Mammary microvascular endothelial cell (primary cell): ENCODE measurements at places on chromosomes 3 and 15. TPM values are rescaled to one million over a fixed set of nuclear protein-coding genes. Genes with fewer than 3 reads are reported as not detected.

C15orf61 gene
- total RNA-seq, result 2.3 and 4.5 TPM in 2 replicates

USP19 gene
- 29.2 and 31.3 TPM in 2 replicates for total RNA-seq

MME gene
- 3.8 and 5.6 TPM in 2 replicates for total RNA-seq

TXNRD3 gene
- 5.5 and 6.2 TPM in 2 replicates for total RNA-seq

SPTBN5 gene
- 2.3 and 3.8 TPM in 2 replicates for total RNA-seq

TRIM71 gene
- not detected in 2 replicates for total RNA-seq

P2RY14 gene
- total RNA-seq, result not detected in 2 replicates
